ENCODE measurements at places on chromosomes 13 and 19.

GRCh38 chr19:48745208-48745995 lies 1.3 kb downstream of the IZUMO1 start:
- DNase-seq = peak; percentile 60

DNA sequence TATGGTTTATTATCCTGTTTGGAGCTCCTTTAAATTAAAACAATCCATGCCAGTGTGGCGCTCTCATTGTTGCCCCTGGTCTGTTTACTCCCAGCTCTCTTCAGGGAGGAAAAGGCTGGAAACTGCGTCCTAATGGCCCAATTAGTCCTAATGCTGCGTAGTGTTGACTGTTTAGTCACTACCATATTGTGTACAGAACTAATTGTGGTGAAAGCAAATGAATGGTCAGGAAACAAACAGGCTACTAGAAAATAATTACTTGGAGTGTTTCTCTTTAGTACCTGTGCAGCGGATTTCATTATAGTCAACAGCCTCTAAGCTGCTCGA lies 54.5 kb upstream of the MTIF3 start:
- no peak for DNase-seq

DNA sequence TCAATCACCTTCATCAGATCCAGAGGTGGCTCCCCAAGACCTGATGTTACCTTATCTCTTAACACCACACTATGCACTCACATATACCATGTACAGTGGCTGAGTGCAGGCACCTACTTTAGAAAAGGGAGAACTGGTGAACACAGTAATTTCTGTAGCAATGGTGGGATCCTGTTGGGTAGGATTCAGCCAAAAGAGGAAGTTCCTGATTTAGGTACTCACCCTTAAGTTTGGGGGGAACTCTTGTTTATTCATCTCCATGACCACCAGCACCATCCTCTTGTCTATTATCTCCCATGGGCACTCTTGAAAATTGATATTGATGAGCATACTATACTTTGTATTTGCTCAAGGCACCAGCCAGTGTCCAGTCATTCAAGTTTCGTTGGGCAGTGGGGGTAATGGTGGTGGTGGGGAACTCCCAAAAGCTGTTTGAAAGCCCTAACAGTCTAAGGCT lies 324.4 kb downstream of the LMO7 start:
- DNase-seq = no peak

GRCh38 chr19:35692010-35692409 lies 12.3 kb upstream of the ZBTB32 start:
- DNase-seq = no peak

DNA sequence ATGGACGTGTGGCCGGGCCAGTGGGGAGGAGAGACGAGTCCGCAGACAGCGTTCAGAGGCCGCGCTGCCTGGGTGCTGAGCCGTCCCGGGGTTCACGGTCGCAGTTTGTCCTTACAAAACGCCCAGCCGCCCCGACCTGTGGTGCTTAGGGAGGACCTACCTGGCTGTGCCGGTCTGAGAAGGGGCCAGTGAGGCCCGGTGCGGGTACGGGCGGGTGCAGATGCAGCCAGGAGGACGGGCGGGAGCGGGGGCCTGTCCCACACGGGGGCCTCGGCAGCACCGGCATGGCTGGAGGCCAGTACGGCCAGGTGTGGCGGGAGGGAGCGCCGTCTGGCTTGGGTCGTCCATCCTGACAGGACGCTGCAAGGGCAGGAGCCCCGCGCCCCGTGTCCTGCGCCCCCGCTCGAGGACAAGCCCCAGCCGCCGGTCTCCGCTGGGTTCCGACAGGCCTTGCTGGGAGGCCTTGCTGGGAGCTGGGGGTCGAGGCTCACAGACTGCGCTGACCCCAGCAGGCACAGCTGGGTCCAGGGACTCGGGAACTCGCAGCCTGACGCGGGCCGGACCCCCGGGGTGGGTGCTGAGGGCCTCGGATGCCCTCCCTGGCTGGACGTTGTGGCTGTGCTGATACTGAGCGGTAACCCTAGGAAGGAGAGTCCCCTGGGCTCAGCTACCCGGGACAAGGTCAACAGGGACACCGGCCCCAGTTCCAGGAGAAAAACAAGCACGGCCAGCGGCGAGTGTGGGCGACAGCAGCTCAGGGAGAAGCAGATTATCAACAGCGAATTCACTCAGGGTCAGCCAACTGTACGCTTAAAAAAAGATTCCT lies 5.3 kb upstream of the PROZ start:
- peak; percentile 77 for DNase-seq

- no peak for DNase-seq
Measured at GRCh38 chr13:85497652-85498051, 301.6 kb downstream of the SLITRK6 start.

GRCh38 chr19:2549701-2550191 lies 73.8 kb downstream of the GADD45B start:
- DNase-seq = peak; percentile 86

DNA sequence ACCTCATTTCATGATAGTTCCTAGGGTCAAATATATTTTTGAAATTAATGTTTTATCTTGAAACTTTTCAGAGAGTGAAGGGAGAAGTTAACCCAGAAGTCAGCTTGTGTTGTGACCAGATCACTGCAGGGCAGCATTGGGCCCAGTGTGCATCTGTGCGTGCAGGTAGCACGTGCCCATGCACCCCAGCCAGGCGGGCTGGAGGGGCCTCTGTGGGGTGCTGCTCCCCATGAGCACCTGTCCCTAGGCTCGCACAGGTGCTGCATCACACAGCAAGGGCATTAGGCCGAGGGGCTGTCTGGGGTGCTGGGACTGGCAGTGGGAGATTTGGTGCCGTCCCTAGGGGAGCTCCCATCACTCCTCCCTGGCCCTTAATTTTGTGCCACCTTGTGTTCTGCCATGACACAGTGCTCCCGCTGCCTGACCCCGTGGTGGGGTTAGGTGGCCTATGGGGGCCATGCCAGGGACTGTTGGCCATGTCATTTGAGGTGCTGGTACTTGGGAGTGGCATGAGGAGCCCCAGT lies 13.1 kb downstream of the UPF1 start:
- DNase-seq = no peak

Data from Right ventricle myocardium superior (tissue), 1 donor.